ENCODE measurements at places on chromosomes 16 and 17.

DNA sequence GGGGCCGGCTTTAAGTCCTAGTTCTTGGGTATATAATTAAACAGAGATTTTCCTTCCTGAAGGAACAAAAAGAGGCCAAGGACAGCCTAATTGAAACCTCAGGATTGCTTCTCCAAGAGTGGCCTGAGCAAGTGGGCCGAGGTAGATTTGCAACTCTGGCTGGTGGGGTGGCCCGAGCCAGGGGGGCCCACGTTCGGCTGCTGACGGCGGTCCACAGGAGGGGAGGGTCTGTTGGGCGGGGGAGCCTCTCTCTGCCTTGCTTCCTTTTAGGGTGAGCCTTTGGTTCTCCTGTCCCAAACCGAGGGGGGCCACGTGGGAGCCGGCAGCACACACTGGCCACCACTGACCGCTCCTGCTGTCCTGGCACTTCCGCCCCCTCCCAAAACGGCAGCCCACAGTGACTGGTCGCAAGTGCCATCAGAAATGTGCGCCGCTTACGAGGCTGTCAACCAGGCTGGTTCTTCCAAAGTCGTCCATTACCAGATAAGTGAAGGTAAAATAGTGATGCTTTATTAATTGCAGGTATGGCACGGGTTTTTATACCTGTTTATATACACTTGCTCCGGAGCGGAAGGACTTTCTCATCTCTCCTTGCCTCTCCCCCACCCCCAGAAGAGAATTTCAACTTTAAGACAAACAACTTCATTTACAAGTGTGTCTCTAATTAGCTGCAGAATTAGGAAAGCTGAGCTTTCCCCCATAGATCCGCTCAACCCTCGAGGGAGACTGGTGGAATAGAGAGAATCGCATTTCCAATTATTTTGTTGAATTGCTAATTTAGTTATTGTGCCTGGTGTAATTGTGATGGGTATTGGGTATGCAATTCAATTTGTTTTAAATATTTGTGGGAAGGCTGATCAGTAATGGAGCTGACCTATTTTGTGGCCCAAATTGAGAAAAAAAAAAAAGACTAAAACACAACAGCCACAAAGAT lies 117.8 kb downstream of the AATF start:
- no peak for DNase-seq

DNA sequence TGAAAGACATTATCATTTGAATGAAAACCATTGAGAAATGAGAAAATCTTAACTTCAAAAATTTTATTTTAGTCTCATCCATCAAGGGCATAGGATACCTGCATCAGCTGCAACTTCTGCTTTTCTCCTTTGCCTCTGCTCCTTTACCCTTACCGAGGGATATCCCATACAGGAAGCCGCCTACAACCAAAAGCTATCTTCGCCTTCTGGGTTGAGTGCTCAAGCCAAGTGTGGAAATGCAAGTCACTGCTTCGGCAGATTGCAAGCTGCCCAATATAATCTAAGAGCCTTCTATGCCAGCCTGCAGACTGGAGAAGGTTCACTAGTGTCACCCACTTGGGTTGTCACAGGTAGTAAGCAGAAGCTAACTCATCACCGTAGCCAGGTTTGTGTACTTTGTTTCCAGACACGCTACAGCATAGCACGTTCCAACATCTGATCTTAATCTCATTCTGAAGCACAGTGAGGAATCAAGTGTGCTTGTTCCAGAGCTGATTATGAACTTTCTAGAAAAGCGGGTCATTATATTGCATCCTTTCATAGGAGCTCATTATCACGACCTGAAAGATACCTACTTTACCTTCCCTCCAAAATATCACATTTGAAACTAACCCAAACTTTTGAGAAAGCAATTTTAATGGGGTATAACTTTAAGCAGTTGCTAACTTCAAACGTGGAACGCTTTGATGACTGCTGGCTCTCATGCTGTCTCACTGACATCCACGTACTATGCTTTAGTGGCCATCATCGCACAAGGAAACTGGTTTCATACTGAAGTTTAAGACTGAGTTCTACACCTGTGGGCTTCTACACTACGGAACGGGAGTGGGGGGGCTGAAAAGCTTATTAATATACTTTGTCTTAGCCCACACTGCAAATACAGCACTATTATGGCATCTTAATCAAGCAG lies 8.0 kb upstream of the UNK start:
- DNase-seq: peak; percentile 86

GRCh38 chr17:36869856-36870719 lies 67.2 kb upstream of the LHX1 start:
- no peak for DNase-seq

GRCh38 chr17:44400226-44400847 lies 10.9 kb upstream of the ITGA2B start:
- no peak for DNase-seq

DNA sequence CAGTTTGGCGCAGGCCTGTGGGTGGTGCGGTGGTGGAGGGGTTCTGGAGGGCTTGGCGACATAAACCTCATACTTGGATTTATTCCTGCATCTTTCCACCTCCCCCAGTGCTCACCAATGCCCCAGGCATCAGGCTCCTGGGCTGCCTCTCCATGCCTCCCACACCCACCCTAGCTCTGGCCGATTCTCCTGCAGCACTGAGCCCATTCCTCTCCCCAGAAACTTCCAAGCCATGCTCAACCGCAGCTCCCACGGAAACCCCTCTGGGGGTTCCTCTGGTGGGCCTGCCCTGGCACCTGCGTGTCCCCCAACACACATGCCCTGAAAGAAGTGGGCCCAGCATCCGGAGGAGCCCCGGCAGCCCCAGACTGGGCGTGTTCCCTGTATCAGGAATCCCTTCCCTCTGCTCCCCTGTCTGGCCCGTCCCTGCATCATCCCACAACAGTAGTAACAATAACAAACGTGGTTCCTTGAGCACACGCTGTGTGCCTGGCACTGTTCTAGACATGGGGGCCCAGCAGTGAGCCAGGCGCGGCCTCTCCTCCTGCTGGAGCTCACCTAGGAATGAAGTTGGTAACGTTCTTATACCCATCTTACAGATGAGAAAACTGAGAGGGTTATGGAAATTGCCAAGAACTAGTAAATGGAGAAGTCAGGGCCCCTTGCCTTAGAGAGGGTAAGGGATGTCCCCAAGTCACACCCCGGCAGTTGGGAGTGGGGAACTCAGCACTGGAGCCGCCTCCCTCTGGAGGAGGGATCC lies 2.3 kb downstream of the PRSS21 start:
- peak; percentile 58 for DNase-seq

DNA sequence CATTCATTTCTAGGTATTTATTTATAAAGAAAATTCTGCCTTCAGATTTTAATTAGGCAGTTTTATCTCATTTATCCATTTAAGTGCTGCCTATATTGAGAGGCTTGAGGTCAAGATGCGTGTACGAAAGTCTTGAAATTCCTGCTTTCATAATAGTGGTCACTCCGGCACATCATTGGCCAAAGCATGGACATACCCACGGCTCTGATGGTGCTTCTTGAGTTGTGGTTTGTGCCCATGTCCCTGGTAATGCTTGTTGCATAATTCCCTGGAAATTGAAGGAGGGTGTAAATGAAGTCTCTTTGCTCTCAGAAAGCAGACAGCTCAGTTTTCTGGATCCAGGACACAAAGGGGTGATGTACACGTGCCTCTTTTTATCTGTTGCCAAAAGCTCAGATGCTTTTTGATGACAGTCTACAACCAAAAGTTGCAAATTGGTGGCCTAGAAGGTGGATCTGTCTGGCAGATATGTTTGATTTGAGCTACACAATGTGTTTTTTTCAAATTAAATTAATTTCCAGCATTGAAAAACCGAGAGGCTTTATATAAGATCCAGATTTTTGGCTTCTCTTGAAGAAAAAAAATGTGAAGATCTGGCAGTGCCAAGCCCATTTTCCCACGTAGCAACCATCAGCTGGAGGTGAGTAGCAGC lies 94.4 kb downstream of the SHISA9 start:
- no peak for DNase-seq

DNA sequence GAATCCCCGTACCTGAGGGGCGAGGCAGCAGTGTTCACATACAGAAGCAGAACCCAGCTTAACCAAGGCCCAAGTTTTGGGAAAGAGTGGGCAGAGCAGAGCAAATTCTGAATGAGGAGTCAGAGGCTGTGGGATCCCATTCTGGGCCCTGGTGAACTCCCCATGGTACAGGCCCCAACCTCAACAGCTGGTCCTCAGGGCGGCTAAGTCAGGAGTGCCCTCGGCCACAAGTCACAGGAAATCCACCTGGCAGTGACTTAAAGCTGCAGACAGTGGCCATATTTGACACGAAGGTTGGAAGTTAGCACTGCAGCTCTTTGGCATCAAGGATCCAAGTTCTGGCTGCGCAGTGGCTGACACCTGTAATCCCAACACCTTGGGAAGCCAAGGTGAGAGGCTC lies 237.1 kb downstream of the PARN start:
- no peak for DNase-seq

GRCh38 chr17:78610951-78611511 lies 33.8 kb upstream of the DNAH17 start:
- DNase-seq: no peak
